ENCODE measurements at places on chromosomes 11 and 22. TPM values are rescaled to one million over a fixed set of nuclear protein-coding genes. Genes with fewer than 3 reads are reported as not detected.
A peak's percentile ranks its signal among the peaks of the same experiment; 100 is the strongest.

GRAP2 gene
- total RNA-seq = 97.3 TPM

FAM180B gene
- not detected for total RNA-seq

TRMT2A gene
- 104 TPM for total RNA-seq

UPK3A gene
- not detected for total RNA-seq

GRAMD1B gene
- 10.3 TPM for total RNA-seq

PRR33 gene
- 0.14 TPM for total RNA-seq

FAM227A gene
- 0.07 TPM for total RNA-seq

DNA sequence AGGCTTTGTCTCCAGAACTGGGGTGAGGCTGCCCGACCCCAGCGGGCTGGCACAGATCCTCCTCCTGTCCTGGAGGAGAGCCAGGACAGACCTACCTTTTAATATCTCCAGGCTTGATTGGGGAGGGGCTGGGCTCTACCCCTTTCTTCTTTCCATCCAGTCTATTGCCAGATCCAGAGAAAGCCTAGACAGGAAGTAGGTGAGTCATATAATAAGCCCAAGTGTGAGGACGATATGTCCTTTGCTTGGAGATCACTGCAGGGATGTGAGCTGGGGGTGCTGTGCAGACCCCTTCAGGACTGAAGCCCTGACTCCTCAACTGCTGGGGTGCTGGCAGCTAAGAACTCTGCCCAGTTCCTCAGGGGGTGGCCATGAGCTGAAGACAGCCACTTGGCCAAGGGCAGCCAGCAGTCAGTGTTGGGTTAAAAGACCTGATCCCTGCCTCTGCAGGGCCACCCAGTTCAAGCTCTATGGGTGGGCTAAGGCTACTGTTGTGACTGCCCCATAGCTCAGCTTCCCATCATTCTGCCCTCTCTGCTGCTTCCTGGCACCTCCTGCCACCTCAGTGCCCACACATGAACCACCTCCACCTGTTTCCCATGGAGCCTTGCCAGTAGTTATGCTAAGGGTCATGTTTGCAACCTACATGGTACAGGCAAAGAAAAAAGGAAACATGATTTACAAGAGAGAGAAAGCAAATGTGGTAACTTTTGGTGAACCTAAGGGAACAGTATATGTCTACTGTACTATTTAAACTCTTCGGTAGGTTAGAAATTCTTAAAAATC lies 8.3 kb upstream of the C22orf39 start:
- no peak for DNase-seq

DNA sequence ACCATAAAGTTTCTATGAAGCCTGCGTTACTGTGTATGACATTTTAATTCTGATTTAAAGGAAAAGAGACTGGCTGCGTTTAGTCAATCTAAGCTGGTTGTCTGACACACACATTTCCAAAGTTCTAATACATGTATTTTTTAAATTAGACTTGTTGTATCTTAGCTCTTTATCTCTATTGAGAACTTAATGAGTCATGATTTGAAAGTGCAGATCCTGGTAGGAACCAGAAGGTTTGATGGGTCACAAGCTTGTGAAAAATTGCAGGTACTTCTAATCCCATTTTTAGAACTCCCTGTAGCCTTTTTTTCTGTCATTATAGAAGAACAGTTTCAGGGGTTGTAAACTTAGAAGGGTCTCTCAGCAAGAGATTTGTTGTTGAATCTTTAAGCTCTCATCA lies 210.3 kb downstream of the DDX10 start:
- DNase-seq = no peak

DNA sequence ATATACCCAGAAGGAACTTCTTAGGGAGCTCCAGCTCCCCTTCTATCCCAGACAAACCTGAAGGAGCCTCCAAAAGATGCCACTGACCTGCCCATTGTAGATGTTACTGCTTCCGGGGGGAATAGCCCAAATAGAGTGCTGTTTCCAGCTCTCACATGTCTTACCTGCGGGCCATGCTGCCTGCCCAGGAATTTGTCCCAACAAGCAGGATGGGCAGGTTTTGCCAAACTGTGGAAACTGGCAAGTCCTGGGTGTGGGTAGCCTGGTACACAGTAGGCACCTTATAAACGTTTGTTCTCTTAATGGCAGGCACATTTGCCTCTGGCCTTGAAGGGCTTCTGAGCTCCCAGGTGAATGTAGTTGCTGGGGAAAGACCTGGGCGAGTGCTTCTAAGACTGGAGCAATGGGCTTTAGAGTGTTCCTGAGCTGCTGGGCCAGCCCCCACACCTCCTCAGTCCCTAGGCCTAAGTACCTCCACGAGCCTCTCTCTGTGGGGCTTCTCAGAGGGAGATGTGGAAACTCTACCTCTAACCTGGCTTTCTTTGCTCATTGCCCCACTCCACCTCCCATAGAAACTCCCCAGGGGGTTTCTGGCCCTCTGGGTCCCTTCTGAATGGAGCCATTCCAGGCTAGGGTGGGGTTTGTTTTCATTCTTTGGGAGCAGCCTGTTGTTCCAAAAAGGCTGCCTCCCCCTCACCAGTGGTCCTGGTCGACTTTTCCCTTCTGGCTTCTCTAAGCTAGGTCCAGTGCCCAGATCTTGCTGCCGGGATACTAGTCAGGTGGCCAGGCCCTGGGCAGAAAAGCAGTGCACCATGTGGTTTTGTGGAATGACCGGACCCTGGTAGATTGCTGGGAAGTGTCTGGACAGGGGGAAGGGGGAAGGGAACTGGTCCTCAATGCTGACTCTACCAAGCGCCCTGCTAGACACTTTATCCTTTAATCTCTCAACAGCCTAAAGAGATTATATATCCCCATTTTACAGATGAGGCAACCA lies 37.2 kb downstream of the LIMK2 start:
- no peak for DNase-seq

- DNase-seq = no peak
Observed at GRCh38 chr11:68950270-68950669, 30.5 kb downstream of the MRGPRD start.

DNA sequence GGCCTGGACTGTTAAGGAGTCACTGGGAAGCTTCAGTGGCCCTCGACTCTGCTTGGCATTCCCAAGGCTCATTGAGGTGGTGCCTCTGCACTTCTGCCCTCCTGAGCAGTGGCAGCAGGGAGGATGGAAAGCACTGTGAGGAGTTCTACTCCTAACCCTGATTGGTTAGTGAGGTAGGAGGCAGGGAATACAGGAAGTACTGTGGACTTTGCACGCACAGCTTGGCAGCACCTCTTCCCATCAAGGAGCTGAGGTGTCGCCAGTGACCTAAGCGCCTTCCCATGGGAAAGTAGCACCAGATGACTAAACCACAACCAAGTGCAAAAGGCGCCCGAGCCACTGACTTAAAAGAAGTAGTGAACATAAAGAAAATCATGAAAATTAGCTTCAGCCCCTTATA lies 152.5 kb upstream of the CADM1 start:
- no peak for DNase-seq

DNA sequence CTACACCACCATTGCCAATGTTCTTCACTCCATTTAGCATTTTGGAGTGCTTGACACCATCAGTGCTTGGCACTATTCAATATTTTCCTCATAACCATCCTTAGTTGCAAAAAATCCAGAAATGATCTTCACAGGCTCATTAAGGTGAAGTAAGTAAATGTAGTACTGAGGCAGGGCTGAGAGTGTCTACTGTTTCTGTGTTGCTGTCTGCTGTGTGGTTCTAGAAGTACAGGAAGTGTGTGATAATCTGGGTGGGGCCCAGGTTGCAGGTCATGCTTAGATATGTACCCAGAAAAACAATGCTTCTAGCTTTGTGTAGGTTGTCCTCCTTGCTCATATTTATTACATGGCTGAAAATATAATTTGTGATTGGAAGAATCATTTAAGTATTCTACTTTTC lies 411.8 kb upstream of the CCDC179 start:
- no peak for DNase-seq

DNA sequence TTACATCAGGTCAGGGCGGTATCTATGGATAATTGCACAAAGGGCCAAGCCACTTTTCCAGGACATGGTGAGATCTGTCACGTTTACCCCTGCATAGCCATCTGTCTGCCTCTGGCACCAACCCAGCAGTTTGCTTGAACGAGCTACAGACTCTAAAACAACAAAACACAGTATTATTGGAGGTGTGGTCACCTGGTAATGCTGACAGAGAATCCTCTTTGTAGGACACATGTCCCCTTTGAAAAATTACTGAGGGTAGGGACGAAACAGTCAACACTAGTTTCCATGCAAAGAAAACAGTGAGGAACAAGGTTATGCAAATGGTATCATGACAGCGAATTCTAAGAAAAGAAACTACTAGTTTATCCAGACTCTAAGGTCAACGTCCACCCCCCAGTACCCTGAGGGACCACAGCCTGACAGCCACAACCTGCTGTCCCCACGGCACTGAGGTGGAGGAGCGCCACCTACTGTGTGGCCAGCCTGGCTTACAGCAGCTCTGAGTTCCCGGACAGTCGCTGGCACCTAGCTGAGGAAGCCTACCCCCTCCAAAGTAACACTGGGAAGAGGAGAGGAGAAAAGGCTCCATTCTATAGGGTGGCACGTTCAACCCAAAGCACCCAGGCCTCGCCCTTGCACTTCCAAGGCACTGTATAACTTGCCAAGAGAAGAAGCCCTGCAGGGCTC lies 117.4 kb upstream of the BID start:
- no peak for DNase-seq

DNA sequence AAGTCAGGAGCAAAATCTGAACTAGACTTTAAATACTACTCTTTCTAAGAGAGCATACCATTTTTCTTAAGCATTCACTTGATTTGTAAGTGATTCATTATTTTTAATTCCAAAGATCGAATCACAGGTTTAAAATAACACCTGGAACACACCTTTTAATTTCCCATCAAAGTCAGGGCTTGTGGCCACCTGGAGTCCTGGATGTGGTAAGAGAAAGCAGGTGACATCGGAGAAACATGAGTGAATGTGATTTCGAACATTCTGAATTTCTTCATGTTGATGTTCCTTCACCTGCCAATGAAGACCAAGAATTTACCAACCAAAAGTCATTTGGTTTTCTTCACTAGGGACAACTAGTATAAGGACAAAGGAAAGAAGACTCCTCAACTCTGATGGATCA lies 28.0 kb downstream of the ATL3 start:
- DNase-seq = no peak

DNA sequence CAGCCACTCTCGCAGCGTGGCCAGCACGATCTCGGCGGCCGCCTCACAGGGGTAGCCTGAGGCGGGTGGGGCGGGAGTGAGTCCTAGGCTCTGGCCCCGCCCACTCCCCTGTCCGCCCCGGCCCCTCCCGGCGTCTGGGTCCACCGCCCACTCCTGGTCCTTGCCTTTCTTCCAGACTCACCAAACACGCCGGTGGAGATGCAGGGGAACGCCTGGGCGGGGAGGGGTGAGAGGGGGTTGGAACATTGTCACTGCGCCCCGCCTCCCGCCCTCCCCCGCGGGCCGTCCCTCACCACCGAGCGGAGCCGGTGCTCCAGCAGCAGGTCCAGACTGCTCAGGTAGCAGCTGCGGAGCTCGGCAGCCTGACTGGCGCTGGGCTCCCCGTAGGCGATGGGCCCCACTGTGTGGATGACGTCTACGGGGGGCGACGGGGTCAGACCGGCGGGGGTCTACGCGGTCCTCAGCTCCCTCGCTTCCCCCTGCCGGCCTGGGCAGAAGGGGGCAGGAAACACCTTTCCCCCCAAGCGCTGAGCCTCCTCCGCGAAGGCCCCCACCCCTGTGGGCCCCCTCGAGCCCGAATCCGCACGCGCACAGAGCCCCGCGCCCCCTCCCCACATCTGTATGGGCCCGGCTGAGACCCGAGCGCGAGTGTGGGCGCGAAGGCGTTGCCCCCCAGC lies 13.2 kb downstream of the OTUB1 start:
- DNase-seq = peak; percentile 77

DNA sequence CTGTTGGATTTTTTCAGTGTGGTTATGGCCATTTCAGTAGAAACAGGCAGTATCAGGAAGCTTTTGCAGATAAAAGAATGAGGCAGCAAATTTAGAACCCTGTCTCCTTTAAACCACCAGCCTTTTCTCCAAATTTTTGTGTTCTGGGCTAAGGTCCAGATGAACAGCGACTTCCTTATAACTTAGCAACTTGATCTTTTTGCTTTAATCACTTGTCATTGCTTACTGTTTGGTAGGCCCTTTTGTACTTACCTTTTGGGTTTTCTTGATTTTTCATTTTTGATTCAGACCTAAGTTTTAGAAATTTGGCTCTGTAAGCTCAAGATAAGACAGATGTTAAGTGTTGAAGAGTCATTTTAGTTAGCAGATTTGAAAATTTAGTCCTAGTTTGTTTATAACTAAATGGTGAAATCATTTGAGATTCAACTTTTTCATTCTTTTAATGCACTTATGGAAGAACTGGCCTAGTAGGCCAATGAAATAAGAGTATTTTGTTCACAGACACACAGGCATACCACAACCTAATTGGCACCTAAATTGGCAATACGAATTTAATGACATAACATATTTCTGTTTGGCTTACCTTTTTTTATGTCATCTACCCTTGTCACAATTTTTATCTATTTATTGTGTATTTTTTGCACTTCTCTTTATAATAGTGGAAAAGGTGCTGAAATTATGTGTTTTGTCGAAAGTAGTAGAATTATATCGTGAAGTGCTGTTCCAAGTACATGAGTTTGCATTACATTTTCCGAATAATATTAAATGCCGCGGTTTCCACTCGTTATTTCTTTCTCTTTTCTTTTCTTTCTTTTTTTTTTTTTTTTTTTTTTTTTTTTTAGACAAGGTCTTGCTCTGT lies 2.1 kb downstream of the RTN3 start:
- DNase-seq = no peak

DNA sequence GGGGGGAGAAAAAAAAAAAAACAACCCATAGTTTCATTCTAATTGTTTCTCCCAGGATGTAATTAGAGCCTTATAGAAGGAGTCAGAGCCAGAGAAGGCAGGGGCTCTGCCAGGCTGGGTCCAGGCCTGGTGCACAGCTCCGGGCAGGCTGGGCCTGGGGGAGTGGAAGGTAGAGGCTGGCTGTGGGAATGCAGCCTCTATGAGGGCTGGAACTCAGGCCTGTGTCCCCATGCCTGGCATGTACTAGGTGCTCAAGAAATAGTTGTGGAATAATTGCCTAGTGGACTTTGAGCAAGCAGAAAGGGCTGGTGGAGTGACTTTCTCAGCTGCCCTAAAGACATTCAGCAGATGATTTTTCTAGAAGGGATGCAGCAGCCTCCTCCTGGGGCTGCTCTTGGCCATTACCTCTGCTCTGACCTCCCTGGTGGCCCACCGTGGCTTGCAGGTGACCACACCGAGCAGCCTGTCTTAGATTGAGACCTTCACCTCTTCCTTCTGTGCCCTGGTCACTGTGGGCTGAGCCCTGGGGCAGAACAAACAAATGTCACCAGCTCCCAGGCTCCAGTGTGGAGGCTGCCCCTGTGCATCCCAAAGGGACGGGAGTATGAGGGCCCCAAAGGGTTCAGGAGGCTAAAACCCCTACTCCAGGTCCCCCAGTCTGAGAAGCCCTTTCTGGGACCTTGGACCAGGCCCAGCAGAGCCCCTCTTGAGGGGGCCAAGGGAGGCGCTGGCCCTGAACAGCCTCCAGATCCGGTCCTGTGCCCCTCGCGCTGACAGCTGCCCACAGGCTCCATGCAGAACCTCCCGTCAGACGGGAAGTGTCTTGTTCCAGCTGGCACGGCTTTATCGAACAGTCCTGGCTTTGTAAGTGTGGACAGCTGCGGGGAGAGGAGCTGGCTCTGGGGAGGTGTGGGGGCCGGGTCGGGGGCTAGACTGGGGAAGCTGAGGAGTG lies 18.8 kb downstream of the MYEOV start:
- no peak for DNase-seq

GRCh38 chr11:1796413-1797011 lies 32.8 kb upstream of the CTSD start:
- DNase-seq = no peak

Data from natural killer cell (primary cell).